ENCODE measurements at places on chromosomes 5 and 9.

DNA sequence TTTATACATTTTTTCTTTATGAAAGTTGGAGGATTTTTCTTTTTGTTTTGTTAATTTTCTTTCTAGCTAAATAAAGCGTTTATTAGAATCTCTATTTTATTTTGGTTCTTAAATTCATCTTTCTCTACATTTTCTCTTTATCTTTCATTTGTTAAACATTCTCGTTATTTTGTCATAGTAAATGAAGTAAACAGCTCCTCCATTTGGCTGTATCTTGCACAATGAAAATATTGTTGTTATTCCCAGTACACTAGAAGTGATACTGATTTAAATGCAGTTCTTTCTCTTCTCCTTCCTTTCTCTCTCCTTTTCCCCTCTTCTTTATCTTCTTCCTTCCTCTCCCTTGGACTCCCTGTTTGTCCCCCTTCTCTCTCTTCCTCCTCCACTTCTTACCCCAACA, 88.8 kb downstream of the FER start:
- no peak for DNase-seq

GRCh38 chr5:14726066-14726838, 61.7 kb downstream of the OTULIN start:
- DNase-seq: peak; percentile 64

- no peak for DNase-seq
Measured at GRCh38 chr9:121821326-121821725, 169.9 kb downstream of the DAB2IP start.

DNA sequence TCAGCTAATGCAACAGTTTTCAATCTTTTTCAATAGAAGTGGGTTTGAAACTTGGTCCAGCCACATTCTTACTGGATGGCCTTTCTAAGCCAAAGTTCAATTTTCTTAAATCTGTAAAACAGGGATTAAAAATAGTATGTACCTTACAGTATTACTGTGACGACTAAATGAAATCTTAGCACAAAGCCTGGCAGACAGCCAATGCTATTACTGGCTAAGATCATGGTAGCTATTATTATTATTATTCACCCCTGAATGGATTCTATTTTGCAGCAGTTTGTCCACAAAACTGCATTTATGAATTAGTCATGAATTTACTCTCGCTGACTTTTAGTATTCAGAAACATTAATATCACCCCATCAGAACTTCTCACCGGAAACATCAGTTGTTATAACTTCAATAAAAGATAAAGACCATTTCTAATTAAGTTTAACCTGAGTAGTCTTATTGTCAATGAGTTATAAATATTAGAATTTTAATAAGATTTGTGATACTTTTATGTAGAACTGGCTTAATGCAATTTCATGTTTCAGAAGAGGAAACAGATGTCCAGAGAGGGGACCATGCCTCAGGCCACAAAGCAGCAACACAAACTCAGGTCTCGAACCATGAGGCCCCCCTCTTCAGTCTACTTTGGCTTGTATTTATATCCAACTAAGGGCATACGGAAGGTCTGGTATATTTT, 468.2 kb downstream of the ARHGEF28 start:
- DNase-seq: peak; percentile 44

DNA sequence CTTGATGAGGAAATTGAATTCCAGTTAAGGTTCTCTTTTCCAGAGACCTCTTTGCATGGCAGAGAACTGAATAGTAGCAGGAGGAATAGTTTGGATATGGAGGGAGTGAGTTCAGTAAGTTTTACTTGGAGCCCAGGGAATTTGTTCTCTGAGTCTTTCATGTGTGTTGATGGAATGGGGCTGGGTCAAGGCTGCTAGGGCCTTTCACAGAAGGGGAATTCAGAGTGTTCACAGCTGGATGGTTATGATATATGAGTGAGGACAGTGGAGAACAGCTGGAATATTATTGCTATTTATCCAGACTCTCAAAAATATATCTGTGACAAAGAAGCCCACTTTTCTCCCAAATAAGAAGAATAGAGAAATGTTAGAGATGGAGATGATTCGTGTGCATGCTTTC, 372.8 kb downstream of the PLK2 start:
- DNase-seq: no peak

DNA sequence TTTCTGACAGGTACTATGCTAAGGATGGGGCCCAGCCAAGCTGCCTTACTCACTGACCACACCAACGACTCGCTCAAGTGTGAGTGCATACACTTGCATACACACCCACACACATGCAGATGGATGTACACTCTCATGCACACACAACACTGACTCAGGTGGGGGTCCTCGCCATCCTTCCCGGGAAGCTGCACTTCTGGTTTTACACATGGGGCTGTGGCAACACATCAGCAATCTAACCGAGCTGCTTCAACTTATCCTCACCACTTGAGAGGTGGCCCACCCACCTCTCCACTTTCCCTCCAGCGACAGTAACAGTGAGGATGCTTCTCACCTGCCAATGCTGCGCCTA, 67.2 kb upstream of the SLC25A51 start:
- peak; percentile 37 for DNase-seq

DNA sequence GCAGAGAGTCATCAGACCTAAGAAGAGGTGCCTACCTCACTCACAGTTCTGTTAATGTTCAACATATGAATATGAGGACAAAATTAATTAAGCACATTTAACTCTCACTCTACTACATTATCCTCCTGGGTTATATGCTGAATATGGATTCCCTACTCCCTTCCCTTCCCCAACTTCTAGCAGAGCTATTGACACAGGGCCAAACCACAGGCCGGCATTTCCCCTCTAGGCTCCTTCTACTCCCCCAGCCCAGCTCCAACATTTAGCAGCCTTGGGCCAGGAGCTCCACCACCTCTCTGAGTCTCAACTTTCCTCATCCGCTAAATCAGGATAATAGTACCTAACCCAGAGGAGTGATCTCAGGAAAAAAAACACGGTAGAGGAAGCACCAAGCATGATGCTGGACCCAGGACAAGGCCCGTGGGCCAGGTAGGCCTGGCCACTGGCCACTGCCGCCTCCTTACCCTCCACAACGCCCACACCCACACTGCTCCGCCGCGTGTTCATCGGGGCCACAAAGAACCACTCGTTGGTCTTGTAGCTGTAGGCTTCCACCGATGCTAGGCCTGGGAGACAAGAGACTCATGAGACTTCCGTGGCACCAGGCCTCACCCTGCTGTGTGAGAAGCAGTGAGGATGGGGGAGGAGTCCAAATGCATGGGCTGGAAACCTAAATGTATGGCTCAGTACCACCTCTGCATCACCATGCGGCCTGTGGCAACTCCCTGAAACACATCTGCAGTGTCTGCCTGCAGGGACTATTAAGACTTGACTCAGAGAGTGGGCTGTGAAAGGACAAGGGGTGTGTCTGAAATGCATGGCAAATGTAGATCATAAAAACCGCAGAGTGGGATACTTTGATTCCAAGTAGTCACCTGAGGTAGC, 98.8 kb downstream of the KLHL3 start:
- peak; percentile 36 for DNase-seq

DNA sequence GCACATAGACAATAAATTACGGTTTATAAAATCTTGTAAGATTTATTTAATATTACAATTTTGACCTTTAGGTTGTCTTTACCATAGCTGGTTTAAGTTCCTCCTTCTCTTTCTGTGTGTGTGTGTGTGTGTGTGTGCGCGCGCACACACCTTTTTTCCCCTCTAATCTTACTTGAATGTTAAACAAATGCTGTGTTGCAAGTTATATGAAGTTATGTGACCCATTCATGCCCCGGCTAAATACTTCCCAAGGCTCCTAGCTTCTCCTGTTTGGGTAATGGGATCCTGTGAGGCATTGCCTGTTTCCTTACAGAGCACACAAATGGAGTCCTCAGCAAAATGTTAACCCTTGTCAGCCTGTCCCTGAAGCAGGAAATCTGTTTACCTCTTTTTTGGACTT, 125.6 kb upstream of the ZNF608 start:
- no peak for DNase-seq

DNA sequence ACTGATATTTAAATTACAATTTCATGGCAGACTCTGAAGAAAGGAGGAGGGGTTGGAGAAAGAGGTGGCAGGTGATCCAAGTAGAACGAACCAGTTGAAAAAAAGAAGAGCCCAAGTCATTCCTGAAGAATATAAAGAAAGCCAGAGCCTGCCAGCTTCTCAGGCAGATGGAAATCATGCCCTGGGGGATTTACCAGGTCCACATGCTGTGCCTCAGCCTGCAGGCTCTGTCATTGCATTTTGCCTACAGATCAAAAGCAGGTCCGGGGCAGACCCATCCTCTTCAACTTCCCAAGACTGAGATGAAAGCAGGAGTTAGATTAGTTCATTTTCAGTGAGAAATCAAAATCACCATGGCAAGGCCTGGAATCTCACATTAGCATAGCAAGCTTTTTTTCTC, 48.5 kb downstream of the GDNF start:
- DNase-seq: no peak

DNA sequence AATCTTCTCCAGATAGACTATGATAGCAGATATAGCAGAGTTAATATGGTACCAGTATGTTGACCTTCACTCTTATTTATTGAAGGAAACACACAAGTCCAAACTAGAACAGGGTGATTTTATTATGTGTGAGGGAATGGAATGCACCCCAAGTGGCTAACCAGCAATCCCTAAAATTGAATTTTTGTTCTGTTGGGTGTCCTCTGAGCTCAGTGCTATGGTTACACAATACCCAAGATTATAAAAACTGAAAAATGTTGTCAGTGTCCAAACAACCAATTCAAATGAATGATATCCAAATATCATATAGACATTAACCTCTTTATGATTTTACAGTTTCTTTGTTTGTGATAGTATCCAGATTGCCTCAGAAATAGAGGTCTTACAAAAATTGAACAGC, 60.9 kb downstream of the NNT start:
- DNase-seq: no peak

GRCh38 chr9:20570756-20571155, 51.5 kb downstream of the MLLT3 start:
- peak; percentile 61 for DNase-seq

GRCh38 chr5:37208883-37209797, 40.0 kb downstream of the CPLANE1 start:
- peak; percentile 56 for DNase-seq

- DNase-seq: peak; percentile 81
Measured at GRCh38 chr9:71303351-71303750, 181.9 kb upstream of the TRPM3 start.

GRCh38 chr5:111722140-111722539, 34.9 kb downstream of the NREP start:
- DNase-seq: no peak

- DNase-seq: peak; percentile 75
Measured at GRCh38 chr5:109907731-109908130, 218.0 kb downstream of the MAN2A1 start.

DNA sequence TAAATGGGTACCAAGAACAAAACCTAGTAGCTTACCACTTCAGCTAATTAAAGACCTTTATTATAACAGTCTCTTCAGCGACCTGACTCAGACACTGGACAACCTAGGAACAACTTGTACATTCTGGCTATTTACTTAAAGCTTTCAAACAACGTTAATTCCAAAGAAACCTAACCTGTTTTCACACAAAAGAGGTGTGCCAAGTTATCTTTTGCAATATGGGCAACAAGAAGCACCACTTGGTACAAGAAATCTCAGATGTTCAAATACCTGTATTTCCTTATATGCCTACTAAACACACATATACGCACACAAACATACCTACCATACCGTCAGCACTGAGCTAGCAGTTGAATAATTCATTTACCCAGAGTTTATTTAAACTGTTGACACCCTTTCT, 23.0 kb downstream of the RNF145 start:
- no peak for DNase-seq
